Hematopoietic multipotent progenitor cell (in vitro differentiated cells): ENCODE measurements at places on chromosomes 16 and 17.

DNA sequence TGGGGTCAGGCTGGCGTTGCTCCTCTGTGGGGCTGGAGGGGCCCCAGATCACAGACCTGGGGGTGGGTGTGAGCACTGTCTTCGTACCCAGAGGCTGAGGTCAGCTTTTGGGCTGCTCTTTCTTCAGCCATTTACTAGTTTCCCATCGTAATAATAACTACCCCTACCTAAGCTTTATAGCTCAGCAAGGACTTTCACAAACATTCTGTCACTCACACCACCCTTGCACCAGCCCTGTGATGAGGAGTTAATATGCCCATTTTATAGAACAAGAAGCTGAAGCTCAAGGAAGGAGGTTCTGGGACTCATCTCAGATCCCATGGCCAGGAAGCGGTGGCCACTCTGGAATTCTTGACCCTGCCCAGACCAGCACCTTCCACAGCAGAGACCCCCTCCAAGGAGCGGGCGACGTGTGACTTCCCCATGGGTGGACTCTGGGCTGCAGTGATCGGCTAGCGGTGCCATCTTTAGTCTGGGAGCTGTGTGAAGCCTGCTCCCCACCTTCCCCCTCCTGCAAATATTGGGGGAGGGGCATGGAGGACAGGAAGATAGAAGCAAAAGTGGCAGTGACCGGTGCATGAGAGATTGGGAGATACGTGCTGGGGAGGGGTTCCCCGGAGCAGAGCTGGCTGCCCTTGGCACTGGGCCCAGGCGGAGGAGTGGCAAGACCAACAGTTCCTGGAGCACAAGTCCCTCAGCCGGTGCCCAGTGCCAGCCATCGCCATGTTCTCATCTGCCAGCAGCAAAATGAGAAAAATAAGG, 81.8 kb upstream of the TOB1 start:
- peak; percentile 55 for DNase-seq

GRCh38 chr17:63838631-63839171, 3.8 kb downstream of the SMARCD2 start:
- no peak for DNase-seq

DNA sequence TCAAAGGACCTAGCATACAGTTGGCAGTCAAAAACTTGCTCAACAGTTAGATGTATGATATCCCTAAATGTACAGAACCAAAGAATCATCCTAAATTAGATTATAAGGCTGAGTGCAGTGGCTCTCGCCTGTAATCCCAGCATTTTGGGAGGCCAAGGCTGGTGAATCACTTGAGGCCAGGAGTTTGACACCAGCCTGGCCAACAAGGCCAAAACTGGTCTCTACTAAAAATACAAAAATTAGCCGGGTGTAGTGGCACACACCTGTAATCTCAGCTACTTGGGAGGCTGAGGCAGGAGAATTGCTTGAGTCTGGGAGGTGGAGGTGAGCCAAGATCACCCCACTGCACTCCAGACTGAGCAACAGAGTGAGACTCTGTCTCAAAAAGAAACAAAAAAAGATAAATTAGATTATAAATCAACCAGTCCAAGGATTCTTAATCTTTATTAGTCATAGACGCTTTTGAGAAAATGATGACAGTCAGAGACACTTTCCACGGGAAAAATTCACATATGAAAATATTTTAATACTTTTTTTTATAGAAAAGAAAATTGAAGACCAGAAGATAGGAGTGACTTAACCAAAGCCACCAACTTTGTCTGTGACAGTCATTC, 77.6 kb downstream of the MMD start:
- DNase-seq = no peak

DNA sequence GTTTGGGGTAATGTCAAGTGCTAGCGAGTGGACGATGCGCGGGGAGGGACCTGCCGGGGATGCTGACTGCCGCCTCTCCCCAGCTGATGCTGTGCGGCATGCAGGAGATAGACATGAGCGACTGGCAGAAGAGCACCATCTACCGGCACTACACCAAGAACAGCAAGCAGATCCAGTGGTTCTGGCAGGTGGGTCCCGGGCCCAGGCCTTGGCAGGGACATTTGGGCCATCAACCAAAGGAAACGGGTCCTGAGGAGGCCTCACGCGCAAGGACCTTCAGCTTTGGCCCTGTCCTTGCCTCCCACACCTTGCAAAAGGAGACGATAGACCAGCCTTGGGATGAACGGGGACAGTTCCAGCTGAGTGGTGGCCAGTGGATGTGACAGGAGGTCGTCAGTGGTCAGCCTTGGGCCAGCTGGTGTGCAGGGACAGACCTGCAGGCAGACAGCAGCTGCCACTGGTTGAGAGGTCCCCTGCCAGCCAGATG, 13.6 kb upstream of the CLEC18A start:
- no peak for DNase-seq

- no peak for DNase-seq
Measured at GRCh38 chr17:16872351-16873173, 99.4 kb downstream of the TNFRSF13B start.

GRCh38 chr17:5871666-5872065, 198.5 kb upstream of the WSCD1 start:
- no peak for DNase-seq

DNA sequence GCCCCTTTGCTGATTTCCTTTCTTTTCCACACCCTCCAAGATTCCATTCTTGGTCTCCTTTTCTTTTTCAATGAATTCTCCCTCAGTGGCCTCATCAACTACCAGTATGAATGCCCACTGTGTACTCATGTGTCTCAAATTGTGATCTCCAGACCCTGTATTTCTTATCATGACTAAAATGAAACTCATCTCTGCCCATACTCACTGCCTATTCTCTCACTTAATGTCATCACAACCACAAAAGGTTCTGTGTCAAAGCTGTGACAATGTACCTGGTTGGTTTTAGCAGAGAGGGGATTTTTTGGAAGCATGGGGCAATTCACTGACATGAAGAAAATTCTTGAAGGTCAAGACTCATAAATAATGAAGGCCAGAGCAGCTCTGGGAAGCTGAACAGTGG, 11.5 kb upstream of the TBX4 start:
- DNase-seq = no peak

DNA sequence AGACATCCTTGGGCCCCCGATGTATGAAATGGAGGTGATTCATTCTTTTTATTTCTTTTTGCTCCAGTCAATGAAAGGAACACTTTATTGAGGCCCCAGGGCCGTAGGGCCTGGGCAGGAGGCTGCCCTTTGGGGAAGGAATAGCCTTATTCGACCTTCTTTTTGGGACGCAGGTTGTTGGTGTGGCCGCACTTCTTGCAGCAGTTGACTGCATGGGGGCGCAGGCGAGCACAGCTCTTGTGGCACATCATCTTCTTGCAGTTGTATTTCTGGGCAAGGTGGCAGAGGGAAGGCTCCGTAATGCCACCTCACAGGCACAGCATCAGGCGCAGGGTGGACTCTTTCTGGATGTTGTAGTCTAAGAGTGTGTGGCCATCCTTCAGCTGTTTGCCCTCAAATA, 50.9 kb downstream of the SIAH1 start:
- no peak for DNase-seq

- no peak for DNase-seq
Measured at GRCh38 chr17:57326336-57326735, 70.0 kb downstream of the MSI2 start.

- no peak for DNase-seq
Measured at GRCh38 chr16:83983491-83983890, 15.4 kb downstream of the NECAB2 start.

DNA sequence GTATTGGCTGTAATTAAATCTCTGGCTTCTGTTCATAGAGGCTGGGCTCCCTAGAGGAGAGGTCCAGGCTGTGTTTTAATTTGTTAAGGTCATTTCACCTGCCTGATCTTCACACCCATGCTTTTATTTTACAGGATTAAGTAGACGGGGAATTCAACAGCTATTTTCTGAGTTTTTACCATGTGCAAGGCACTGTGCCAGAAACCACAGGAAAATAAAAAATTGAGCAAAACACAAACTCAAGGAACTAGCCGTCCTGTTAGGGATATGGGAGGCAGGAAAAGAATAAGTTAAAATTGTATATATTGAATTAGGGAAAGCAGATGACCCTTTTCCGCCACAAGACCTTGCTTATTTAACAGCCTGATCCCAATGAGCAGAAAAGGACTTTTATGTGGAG, 29.1 kb downstream of the HS3ST3A1 start:
- no peak for DNase-seq

GRCh38 chr17:81066072-81066471, 31.1 kb downstream of the BAIAP2 start:
- no peak for DNase-seq

DNA sequence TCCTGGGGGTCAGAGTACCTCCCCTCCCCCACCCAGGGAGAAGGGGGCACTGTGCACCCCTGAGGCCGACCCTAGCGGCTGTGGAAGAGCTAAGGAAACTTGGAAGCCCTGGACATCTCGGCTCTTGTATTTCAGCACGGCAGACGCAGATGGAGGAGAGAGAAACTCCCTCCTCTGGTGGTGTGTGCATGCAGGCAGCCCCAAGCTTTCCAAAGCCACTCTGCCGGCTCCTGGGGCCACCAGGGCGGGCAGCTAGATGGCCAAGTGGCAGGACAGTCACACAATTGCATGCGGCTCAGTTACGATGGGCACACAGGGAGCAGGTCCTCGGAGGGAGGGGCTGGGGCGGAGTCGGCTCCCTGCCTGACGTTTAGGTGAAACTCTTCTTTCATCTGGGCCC, 195.5 kb downstream of the RBFOX3 start:
- DNase-seq = no peak

DNA sequence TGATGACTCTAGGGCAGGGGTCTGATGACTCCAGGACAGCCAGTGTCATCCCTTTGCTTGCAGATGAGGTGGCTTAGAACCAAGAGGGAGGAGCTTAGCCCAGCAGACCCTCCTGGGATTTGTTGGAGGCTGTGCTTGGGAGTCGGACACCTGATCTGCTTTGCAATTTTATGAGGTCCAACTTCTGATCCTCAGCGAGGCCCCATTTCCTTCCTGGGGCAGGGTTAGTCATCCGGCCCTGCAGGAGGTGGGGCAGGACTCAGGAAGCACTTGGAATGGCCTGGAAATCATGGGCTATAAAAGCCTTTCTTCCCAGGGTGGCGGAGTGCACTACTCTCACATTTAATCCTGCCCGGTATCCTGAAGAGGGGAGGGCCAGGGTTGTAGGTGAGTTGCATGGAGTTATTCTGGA, 168.5 kb downstream of the MSI2 start:
- no peak for DNase-seq

DNA sequence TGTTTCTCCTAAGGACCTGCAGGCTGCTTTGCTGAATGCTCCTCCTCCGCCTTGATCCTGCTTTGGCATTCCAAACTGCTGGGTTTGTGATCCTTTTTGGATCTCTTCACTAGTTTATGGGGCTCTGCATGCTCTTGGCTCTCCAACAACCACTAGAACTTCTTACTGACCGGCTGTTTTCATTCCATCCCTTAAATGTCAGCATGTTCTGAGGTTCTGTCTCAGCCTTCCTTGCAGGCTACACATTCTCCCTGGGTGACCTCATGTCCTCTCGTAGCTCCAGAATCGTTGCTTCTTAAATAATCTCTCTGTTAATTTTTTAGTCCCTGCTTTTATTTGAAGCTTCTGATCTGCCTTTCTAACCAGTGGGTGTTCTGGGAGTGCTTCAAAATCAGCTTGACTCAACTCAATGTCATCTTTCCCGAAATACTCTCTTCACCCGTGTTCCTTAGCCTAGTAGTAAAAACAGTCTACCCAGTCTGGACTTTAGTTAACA, 119.0 kb upstream of the HS3ST2 start:
- no peak for DNase-seq

GRCh38 chr16:89404561-89404960, 85.8 kb downstream of the ANKRD11 start:
- no peak for DNase-seq

GRCh38 chr16:64406770-64407181, 715.1 kb downstream of the CDH11 start:
- DNase-seq = no peak

DNA sequence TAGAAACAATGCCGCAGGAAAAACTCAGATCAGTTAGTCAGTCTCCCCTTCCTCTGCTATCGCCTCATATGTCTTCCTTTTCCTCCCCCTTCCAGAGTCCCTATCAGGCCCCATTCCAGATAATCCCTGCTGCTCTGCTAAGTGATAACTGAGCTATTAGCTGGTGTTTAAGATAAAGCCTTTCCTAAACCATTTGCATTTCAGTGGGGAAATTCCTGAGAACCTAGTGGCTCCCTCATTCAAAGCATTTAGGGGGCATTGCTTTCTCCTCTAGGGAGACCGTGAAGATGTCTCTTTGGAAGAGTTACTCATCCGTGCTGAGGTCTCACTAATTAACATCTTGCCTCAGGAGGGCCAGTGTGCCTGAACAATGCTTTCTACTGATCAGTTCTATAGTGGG, 401.6 kb downstream of the NPIPA7 start:
- DNase-seq = no peak

- peak; percentile 1 for DNase-seq
Measured at GRCh38 chr17:60305141-60305540, 86.8 kb downstream of the USP32 start.

- no peak for DNase-seq
Measured at GRCh38 chr16:53266156-53266555, 168.1 kb upstream of the RBL2 start.

DNA sequence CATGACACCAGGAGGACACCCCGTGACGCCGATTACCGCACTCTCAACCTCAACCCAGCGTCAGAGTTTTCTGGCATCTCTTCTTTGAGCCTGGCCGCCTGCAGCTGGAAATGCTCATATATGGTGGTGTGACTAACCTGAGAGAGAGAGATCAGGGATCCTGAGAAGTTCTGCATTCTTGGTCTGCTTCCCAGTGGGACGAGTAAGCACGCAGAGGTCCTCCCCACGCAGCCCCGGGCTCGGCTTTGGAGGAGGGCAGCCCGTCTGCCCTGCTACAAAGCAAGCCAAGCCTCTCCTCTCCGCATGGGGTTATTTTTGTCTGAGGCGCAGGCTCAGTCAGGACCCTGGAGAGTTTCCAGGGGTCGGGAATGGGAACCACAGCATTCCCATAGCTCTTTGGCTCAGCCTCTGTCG, 16.5 kb downstream of the CRISPLD2 start:
- DNase-seq = no peak

DNA sequence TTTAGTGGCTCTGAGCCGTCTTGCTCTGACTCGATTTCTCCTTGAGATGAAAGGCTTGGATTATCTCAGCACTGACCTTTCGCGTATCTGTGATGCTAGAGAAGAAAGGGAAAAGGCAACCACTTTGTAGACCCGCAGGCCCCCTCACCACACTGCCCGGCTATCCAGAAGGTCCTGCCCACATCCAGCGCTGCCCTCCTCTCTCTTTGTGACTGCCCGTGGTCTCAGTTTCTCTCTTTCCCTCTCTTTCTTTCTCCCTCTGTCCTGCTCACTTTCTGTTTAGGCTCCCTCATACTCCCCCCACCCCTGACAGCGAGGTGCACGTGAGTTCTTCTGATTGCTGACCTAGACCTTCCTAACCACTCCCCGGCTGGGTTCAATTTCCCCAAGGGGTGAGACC, 12.8 kb upstream of the TBX21 start:
- DNase-seq = no peak

GRCh38 chr16:75264999-75265910, 13.8 kb upstream of the BCAR1 start:
- no peak for DNase-seq

- DNase-seq = no peak
Measured at GRCh38 chr17:2120586-2121335, 65.9 kb downstream of the HIC1 start.
